ENCODE measurements at places on chromosomes 5 and 9. TPM values are rescaled to one million over a fixed set of nuclear protein-coding genes. Genes with fewer than 3 reads are reported as not detected.
A peak's percentile ranks its signal among the peaks of the same experiment; 100 is the strongest.

The SPAAR gene
- 1.8 TPM for total RNA-seq

The BTNL9 gene
- total RNA-seq: 5.8 TPM

The PCDH1 gene
- 24.0 TPM for total RNA-seq

The WNK2 gene
- 31.2 TPM for total RNA-seq

The IL33 gene
- total RNA-seq: 21.3 TPM

The MARVELD2 gene
- 3.2 TPM for total RNA-seq

The MSX2 gene
- total RNA-seq: 0.62 TPM

The HAVCR2 gene
- total RNA-seq: 2.8 TPM

The PCDHGA11 gene
- total RNA-seq: 7.5 TPM

The PAPPA gene
- 3.0 TPM for total RNA-seq

The IL4 gene
- total RNA-seq: not detected

The PHF24 gene
- 0.31 TPM for total RNA-seq

The ATOSB gene
- 14.6 TPM for total RNA-seq

DNA sequence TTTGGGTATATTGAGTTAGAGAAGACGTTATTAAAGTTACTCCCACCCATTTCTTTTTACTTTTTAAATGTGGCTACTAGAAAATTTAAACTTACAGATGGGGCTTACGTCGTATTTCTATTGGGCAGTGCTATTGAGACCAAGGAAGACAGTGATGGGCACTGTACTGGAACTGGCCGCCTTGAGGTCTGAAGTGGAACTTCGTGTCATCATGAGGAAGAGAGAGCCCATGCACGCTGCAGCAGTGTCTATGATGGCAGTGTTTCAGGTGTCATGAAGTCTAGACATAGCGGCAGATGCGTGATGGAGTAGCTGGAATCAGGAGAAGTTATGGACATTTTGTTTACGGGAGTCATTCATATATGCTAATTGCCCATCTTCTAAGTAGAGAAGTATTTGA is 143.7 kb downstream of the LRRC70 start:
- no peak for DNase-seq

GRCh38 chr9:137000177-137000930 is 4.0 kb upstream of the CLIC3 start:
- DNase-seq: no peak

DNA sequence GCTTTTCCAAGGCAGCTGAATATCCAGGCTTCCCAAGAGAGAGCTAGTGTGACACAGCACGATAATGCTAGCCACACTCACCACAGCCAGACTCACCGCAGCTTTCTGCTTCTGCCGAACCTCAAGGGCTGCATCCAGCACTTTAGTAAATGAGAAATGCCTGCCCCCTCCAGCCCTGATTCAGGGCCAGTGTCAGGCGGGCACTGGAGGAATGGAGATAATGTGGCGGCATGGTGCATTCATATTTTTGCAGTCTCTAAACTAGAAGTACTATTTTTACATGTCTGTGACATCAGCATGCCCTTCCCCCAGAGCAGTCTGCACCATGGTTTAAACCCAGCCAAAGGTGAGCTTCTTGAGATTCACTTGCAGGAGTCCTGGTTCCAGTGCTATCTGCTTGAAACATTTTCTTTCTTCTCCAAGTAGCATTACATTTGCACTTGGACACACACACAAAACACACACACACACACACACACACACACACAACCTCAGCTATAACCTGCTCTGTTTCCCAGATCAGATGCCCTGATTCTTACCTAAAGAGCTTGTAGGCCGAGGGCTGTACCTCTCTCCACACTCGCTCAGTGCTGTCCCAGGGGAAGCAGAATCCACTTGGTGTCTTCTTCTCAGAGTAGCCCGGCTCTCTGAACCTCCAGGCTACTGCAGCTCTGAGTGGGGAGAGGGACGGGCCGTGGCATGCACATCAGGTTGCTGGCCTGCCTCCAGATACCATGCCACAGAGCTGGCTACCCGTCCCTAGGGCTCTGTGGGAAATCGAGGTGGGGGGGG is at the start of gene FGF1:
TSS of gene FGF1 (minus strand) at position 673 of the 792 bp plus-strand sequence. CDS start 71,963 bp downstream, outside the sequence.
- peak; percentile 53 for DNase-seq

DNA sequence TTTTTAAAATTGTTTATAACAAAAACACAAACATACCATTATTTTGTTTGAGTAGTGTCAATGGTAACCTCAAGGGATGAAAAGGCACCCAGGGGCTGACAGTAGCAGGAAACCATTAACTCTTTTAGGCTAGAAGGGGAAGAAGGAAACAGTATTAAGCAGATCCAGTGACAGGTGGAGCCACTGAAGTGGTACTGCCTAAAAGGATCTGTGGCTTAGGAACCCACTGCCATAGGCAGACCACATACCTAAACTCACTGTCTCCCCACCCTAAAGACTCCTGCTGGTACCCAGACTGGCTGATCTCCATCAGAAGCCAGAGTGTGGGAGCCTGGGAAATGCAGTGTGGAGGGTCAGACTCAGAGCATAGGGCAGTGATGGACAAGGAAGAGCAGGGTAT is 13.5 kb downstream of the RLN1 start:
- no peak for DNase-seq

GRCh38 chr5:33261305-33261704 is 179.5 kb upstream of the TARS1 start:
- DNase-seq: no peak

GRCh38 chr9:20725675-20726074 is 41.6 kb downstream of the FOCAD start:
- DNase-seq: no peak

GRCh38 chr9:15834541-15834940 is 281.7 kb downstream of the CCDC171 start:
- peak; percentile 24 for DNase-seq

DNA sequence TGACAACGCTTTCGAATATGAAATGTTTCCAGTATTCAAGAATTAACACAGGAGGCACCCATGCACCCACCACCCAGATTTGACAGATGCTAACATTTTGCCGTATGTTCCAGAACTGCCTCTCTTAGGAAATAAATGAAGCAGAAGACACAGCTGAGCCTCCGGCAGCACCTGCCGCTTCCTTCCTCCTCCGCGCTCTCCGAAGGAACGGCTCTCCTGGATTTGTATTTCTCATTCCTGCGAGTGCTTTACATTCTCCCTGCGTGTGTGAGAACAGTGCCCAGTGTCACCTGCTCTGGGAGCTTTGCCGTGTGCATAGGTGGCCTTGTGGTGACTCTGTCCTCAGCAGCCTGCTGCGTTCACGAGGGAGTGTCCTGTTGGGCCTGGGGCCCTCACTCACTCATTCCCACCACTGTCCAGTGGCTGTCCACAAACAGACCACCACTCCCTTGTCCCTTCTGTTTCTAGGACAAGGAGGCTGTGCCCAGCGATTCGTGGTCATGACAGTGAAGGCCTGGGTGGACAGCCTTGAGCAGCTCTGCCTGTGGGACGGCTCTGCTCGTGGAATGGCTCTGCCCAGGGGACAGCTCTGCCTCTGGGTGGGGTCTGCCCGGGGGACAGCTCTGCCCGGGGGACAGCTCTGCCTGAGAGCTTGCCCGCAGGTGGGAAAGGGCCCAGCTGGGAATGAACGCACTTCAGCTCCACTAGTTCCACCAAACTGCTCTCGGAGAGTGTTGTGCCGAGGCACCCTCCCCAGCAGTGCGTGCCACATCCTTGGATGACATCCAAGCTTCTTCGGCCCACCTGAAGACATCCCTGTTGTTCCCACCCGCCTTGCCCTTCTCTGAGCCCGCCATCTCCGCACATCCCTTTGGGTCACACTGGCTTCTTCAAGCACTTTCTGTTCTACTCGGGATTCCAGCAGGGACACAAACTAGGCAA is 170.5 kb upstream of the PPP1R26 start:
- DNase-seq: no peak

- DNase-seq: no peak
Measured at GRCh38 chr9:98024702-98025101, 31.8 kb upstream of the NANS start.

GRCh38 chr5:17727098-17727497 is 92.8 kb downstream of the TAF11L14 start:
- DNase-seq: no peak

GRCh38 chr9:71302776-71303175 is 181.4 kb upstream of the TRPM3 start:
- DNase-seq: no peak

- DNase-seq: no peak
Measured at GRCh38 chr9:99678566-99678965, 143.1 kb upstream of the NR4A3 start.

- no peak for DNase-seq
Measured at GRCh38 chr5:1764606-1764960, 35.1 kb downstream of the MRPL36 start.

DNA sequence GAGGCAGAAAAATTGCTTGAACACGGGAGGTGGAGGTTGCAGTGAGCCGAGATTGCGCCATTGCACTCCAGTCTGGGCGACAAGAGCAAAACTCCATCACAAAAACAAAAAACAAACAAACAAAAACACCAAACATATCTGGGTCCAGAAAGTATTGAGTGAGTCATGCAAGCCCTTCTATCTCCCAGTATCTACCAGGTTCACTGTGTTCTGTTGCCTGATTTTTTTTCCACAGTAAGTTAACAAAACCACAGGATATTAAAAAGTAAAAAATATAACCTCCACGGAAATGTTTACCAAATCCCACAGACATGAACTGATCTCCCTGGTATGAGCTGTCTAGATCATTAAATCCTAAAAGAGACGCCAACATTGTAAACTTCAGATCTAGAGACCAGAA is 94.4 kb downstream of the ANKH start:
- no peak for DNase-seq

DNA sequence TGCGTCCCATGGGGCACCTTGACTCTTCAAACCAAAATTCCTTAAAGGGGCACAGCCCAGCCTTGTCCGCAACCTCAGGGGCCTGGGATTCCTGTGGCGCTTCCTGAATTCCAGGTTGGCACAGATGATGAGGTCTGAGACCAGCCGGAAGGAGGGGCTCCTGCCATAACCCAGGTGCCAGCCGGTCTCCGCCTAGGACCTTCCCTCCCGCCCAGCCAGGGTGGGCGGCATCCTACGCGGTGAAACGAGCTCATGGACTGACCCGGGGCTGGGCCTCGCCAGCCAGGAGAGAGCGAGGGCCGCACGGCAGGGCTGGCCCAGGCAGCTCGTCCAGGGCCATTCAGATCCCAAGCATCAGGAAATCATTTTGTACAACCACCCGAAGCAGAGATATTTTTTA is 23.0 kb downstream of the AMBP start:
- no peak for DNase-seq

GRCh38 chr9:134026581-134026980 is 1.3 kb downstream of the BRD3OS start:
- DNase-seq: no peak

DNA sequence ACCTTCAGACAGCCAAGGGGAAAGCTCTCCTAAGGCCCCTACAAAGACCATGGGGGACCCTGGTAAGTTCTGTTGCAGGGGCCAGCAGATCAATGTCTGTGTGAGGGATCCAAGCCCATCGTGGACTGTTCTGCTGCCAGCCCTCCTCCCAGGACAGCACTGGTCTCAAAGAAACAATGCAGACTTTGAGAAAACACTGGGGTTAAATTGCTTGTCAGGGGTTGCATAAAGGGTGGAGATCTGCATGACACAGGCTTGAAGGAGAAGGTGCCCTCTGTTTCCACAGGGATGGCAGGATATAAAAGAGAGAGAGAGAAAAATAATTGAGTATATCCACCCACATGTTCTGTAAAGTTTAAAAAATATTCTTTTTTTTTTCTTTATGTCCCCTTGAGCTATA is 157.6 kb upstream of the TBC1D2 start:
- DNase-seq: no peak

GRCh38 chr5:125017796-125018195 is 271.4 kb upstream of the ZNF608 start:
- DNase-seq: no peak

DNA sequence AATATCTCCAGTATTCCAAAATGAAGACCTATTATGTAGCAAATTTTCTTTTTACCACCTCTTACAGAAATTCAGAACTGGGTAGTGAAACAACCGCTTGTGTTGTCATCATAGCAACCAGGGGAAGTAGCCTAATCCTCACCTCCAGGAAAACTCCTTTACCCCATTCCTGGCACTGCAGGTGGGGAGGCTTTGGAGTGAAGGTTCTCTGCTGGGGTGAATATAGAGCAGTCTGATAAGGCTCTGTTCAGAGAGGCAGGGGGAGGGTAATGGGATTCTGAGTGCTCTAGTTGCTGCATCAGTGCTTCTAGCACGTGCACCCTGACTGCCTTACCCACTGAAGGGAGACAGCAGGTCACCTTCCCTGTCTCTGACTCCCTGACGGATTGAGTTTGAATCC is 116.2 kb downstream of the MAN2A1 start:
- no peak for DNase-seq

DNA sequence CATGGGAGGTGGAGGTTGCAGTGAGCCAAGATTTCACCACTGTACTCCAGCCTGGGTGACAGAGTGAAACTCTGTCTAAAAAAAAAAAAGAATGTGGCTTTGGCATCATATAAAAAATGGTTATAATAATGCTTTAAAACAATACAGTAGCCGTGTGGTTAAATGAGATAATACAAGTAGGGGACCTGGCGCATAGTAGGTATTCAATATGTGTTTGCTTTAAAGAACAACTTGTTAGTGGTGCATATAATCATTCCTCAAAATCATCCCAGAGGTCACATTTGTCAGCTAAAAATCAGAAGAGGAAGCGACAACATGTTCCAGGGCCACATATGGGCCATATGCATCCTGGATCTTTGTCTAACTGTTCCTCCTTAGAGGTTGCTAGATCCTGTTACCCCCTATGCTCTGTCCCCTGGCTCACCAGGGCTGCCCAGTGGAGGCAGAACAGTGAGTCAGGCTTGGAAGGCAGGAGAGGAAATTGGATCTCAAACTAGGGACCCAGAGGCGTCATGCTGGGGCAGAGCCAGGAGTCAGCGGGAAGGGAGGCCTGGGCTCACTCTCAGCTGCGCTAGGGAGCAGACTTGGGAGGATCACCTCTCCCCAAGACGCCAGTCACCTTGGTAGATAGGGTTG is 27.7 kb downstream of the LHX6 start:
- peak; percentile 46 for DNase-seq

GRCh38 chr5:33489481-33490067 is 48.8 kb downstream of the TARS1 start:
- DNase-seq: no peak

DNA sequence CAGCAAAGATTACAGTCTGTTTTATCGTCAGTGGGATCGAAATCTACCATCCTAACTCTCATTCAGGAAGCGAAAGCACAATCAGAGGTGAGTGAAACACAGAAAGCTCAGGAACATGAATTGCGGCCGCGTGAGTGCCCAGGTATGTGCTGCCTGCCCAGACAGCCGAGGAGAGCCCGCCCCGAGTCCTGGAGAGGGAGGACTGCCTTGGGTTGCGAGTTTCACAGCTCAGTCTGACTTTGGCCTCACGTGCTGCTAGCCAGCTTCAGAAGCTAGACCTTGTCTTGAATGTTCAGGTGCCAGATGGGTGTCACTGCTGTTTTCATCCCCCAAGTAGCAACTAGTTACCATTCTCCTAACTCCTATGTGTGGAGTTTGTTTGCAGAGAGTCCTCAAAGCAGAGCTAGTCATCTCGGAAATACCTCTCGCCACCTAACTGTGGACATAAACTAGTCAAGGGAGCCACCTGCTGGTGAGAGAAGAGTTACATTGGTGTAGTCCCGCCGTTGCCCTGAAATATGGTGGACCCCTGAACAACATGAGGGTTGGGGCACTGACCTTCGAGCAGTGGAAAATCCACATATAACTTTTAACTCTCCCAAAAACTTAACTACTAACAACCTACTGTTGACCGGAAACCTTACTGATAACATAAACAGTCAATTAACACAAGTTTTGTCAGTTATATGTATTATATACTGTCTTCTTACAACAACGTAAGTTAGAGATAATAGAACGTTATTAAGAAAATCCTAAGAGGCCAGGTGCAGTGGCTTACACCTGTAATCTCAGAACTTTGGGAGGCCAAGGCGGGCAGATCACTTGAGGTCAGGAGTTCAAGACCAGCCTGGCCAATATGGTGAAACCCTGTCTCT is 80.9 kb downstream of the GOLPH3 start:
- peak; percentile 89 for DNase-seq

GRCh38 chr5:106610041-106610440 is 1060.7 kb downstream of the EFNA5 start:
- peak; percentile 35 for DNase-seq

Measured in tongue (tissue), 3 donors.